CD4-positive, alpha-beta T cell treated with Interferon gamma for 1 hour (primary cell): ENCODE measurements at places on chromosomes 7 and 10.

- DNase-seq, result no peak
Measured at GRCh38 chr10:10540398-10540797, 477.3 kb upstream of the CELF2 start.

DNA sequence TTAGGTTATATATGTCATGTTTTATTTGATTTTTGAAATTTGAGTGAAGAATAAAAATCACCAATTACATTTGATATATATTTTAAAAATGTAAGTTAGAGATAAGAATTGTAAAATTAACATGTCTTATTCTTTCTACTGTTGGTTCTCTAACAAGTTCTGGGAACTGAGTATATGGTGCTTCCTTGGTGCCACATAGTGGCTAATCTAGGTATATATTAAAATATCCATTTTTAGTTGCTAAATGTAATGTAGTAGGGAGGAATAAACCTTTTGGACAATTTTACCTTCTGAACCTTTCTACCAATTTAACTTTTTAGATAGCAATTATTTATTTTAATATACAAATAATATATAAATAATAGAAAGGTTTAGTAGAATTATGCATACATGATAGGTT lies 17.5 kb downstream of the CFAP69 start:
- no peak for DNase-seq

DNA sequence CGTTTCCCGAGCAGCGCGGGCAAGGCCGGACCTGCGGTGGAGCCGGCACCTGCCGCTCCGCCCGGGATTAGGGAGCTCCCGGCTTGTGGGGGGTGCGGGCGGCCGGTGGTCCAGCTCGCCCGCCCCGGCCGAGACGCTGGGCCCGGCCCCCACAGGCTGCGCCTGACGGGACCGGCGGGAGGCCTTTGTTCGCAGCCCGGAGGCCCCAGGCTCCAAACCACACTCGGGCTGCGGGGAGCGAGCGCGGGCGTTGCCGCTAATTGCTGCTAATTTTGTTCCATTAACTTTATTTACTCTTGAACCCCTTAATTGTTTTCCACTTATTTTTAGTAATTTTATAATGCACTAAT lies 9.6 kb downstream of the UNCX start:
- DNase-seq, result no peak

DNA sequence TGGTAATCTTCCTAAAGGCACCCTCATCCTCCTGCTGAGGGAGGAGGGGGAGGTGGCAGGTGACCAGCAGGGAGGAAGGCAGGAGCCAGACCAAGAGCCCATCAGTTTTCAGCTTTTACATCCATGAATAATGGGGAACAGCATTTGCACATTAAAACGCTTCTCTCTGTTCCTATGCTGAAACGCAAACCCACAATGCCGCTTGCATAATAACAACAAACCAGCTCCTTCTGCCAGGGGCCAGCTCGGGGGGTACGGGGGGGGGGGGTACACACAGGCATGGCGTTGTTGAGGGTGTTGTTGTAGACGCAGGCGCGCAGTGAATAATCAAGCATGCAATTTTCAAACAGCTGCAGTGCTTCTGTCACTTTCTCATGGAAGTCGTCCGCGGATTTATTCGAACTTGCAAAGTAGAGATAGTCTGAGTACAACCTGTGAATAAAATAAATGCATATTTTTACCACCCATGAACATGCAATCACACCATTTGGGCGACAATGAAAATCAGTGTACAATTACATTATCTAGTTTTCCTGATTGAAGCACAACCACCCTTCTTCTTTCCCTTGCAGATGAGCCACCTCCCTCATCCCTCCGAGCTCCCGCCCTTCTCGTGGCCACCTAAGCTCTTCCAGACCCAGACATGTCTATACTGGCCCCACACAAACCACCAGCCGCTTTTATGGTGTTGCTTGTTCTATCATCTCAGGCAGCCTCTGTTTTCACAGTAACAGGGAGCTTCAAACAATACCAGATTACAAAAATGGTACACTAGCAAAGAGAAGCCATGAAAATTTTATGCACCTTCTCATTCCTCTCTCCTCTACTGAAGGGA lies 72.2 kb downstream of the CHST15 start:
- DNase-seq, result no peak

GRCh38 chr7:122304996-122305421 lies 459 bp upstream of the FEZF1 start:
- DNase-seq, result no peak

GRCh38 chr10:74738985-74739567 lies 87.3 kb upstream of the KAT6B start:
- peak; percentile 33 for DNase-seq

GRCh38 chr7:99437946-99438572 lies 539 bp downstream of the PTCD1 start:
- DNase-seq, result no peak

DNA sequence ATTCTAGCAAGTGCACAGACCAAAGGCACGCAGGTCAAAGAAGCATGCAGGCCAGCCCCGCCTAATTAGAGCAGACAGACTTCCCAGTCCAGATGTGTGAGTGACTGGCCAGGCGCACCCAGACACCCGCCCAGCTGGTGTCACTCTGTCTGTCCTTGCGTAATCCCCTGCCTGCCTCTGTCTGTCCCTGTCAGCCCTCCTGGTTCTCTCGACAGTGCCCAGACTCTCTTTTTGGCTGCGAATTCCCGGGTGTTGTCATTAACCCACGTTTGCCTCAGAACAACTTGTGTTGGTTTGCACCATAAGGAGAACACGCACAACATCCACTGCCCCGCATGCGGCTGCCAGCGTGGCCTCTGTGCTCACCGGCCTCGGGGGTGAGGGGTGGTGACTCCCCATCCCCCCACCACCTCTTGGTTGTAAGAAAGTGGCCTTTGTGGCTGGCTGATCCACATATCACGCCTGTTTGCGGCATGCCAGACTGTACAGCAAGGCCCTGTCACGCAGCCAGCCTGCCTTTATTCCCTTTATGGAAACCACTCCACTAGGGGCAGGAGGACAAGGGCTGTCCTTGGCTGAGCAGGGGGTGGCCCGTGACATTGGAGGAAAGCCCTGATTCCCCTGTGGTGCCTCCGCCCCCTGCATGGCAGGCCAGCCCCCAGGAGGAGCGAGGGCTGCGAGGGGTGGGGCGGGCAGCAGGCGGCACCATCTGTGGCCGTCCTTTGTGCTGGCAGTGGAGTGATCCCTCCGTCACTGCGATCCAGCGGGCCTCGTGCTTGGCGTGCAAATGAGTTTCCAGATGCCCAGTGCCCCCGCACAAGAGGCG lies 72.8 kb upstream of the PPIF start:
- peak; percentile 61 for DNase-seq

- no peak for DNase-seq
Measured at GRCh38 chr7:144659211-144659610, 176.6 kb downstream of the TPK1 start.

DNA sequence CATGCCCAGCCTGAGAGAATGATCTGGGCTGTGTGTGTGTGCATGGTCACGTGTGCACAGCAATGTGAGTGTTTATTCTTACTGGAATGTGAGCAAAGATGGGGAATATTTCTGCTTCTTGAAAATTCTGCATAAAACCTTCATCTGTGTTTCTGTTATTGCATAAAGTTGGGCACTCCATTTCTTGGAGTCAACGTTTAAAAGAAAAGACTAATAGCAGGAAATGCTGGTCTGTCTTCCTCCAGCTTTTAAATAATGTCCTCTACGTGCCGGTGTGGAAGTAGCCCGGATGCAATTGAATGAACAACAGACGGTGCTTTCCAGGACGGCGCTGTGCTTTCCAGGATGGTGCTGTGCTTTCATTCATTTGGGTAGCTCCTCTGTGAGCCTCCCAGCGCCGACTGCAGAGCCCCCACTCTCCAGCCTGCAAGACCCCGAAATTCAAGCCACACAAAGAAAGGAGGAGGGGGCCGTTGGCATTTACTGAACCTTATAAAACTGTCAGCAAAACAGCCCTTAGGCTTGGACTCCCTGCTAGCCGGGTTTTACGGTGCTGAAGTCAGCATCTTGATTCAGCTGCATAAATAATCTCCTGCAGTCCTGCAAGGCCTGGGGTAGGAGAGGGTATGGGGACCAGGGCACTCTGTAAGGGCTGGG lies 158.2 kb upstream of the PRKCQ start:
- no peak for DNase-seq

DNA sequence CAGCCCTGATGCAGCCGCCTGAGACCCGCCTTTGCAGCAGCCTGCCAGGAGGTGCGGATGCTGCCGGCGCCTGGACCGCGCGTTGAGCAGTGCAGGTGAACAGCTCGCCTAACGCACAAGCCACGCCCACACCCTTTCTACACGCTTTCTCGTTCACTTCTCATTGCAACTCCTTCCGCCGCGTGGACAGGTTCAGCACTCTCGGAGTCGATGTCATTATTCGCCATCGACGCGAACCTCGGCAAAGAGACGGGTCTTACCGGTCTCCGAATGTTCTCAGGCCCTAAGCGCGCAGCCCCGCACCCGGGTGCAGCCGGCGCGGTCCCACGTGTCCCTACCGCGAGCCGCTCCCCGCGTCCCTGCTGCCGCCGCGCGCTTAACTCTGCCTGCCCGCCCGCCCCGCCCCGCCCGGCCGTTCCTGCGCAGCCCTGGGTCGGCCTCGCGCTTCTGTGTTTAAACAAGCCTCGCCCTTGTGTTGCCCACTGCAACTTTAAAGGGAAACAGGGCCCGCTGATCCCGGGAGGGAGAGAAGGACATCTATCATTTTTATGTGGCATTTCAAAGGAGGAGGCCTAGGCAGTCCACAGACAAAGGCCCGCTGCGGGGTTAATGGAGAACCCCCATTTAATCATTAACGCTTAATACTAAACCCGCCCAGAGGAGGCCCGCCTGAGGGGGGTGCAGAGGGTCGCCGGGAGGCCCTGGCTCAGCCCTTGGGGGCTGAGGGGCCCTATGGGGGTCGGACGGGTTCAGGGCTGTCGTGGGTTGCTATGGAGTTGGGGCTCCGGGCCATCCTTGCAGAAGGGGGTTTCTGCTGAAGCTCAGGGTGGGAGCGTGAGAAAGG lies 128.5 kb downstream of the WDR11 start:
- DNase-seq, result peak; percentile 15

GRCh38 chr7:37102518-37103137 lies 346.0 kb downstream of the ELMO1 start:
- DNase-seq, result no peak
